ENCODE measurements at places on chromosomes 1 and 21.

GRCh38 chr21:25664491-25664931 is 25.5 kb downstream of the JAM2 start:
- no peak for DNase-seq
- H3K36me3 ChIP-seq, result no peaks in the 10 kb centered on the region
- no peak overlapping the region for H3K4me3 ChIP-seq
- H3K27me3 ChIP-seq, result peaks cover 6% of the 10 kb centered on the region

- no peaks in the 10 kb centered on the region for H3K36me3 ChIP-seq
- H3K4me3 ChIP-seq, result no peak overlapping the region
- no peaks in the 10 kb centered on the region for H3K4me1 ChIP-seq
- H3K27me3 ChIP-seq, result peaks cover 6% of the 10 kb centered on the region
Measured at GRCh38 chr1:55321942-55322341, 106.8 kb upstream of the USP24 start.

DNA sequence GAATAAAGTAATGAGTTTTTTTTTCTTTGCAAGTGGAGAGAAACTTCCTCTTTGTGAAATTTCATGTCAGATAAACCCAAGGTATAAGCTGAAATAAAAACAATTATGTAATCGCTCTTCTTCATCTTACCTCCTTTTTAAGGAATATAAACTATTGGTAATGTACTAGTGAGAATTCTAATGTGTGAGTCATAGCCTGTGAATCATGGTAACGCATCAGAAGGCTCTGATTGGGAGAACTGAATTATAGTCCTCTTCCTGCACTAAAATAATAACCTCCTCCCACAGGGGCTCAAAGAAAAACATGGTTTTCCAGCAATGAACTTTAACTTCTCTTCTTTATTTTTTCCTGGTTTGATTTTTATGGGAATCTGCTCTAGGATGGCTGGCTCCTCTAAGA is 57.1 kb upstream of the COX20 start:
- H3K27ac ChIP-seq, result no peak overlapping the region
- H3K4me1 ChIP-seq, result no peaks in the 10 kb centered on the region
- no peak overlapping the region for H3K4me3 ChIP-seq
- no peak for DNase-seq

GRCh38 chr1:5662086-5662743 is 330.0 kb downstream of the NPHP4 start:
- peaks cover 3% of the 10 kb centered on the region for H3K4me1 ChIP-seq
- no peak overlapping the region for H3K4me3 ChIP-seq
- H3K27ac ChIP-seq, result no peak overlapping the region
- no peak for DNase-seq

DNA sequence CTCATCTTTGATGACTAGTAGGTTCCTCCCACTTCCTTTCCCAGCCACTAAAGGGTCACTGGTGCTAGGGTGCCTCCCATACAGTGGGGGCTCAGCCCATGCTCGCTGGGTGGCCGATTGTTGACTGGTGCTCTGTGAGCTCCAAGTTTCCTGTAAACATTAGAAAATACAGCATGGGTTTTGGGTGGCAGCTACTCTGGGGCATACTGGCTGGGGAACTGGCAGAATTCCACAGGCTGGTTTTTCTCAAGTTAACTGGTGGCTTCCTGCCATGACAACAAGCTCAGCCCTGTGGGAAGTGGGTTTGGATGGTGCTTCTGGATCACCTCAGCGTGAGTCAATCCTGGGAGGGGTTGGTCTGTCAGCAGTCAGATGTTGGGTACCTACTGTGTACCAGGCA is 28.7 kb upstream of the CRNN start:
- H3K4me3 ChIP-seq, result no peak overlapping the region
- no peaks in the 10 kb centered on the region for H3K4me1 ChIP-seq
- DNase-seq, result peak; percentile 9
- H3K36me3 ChIP-seq, result no peaks in the 10 kb centered on the region
- peaks cover 13% of the 10 kb centered on the region for H3K27me3 ChIP-seq
- no peak overlapping the region for H3K27ac ChIP-seq

DNA sequence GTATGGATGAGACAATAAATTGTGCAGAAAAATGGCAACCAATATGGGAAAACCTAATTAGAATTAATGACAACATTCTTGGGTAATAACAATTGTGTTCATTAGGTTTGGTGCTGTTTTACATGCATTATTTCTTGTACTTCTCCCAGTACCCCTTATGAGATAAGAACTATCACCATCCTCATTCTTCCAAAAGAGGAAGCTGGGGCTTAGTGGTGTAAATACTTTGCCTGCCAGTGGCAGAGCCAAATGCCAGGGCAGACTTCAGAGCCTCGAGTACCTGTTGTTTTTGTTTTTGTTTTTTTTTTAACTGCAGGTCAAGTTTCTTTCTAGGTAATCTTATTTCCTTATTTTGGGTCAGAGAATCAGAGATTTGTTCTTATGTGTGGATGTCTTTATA is 206.4 kb downstream of the RHOU start:
- no peak for DNase-seq

DNA sequence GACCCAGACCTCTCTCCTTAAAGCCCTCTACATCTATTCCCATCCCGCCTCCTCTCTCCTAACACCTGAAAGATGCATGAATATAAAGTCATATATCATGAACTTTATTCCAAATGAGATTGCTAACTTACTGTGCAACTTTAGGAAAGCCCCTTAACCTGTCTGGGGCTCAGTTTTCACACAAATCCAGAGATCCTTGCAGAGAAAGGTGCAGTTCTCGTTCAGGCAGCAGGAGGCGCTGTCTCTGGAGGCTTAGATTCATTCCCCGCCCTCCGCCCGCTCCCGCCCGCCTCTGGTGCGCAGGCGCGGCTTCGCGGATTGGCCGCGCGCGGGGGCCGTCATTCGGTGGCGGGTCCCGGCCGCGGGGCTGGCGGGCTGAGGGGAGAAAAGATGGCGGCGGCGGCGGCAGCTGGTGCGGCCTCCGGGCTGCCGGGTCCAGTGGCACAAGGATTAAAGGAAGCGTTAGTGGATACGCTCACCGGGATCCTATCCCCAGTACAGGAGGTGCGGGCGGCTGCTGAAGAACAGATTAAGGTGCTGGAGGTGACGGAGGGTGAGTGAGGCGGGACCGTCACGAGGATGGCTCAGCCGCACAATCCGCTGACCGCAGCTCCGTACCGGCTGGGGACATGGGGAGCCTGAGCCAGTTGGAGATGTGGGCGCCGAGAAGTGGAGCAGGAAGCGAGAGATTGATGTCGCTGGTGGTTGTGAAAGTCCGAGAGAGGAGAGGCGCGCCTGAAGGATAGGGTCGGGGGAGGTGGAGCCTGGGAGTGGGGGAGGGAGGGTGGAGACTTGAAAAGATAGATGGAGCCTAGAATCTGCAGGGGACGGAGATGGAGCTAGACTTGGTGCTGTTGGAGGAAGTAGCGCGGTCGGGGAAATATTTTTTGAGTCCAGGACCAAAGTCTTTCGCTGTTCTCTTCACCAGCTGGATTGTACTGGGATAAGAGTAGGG is at the start of gene IPO9:
TSS of gene IPO9 (plus strand) at position 338 of the 955 bp plus-strand sequence. CDS start at position 391, 53 bp downstream.
- H3K4me1 ChIP-seq, result peaks cover 38% of the 10 kb centered on the region
- peak; percentile 96 for DNase-seq
- peaks cover 17% of the 10 kb centered on the region for H3K36me3 ChIP-seq
- H3K4me3 ChIP-seq, result peak within 1 kb of the TSS; percentile 89

GRCh38 chr21:33299181-33299752 is 25.5 kb upstream of the IFNAR1 start:
- H3K27me3 ChIP-seq, result no peaks in the 10 kb centered on the region
- H3K4me3 ChIP-seq, result no peak overlapping the region
- peaks cover 26% of the 10 kb centered on the region for H3K36me3 ChIP-seq
- peak; percentile 59 for DNase-seq
- peak overlapping the region; percentile 76 for H3K27ac ChIP-seq

DNA sequence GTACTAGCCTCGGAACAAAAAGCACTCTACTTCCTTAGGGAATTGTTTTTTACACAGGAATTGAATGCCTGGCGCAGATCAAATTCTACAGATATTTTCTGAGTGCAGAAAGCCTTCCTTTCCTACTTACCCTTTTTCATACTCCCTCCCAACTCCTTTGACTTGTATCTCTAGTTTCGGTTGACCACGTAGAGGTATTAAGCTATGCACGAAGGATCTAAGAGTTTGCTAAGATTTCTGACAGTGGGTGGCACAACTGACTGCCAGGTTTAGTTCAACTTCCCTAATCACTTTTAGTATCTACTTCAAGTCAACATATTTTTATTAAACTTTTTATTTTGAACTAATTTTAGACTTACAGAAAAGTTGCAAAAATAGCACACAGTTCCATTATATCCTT is 5.0 kb downstream of the TOR1AIP2 start:
- no peak overlapping the region for H3K27ac ChIP-seq
- peaks cover 33% of the 10 kb centered on the region for H3K36me3 ChIP-seq
- H3K27me3 ChIP-seq, result no peaks in the 10 kb centered on the region
- H3K4me3 ChIP-seq, result no peak overlapping the region
- no peak for DNase-seq

DNA sequence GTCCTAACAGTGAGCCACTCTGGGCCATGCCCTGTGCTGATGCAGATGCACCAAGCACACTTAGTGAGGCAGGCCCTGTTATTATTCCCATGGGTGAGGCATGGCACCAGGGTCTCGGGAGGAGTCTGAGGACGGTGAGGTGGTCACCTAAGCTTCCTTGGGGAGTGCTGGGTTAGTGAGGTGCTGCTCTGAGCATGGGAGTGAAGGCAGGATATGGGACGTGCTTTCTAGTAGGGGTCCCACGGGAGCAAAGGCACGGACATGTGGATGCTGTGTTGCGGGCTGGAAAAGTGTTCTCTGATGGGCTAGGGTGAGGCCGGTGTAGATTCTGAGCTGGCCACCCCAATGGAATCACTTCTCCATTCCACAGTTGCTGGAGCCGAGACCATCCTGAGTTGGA is 77.5 kb upstream of the CSF3R start:
- peaks cover 3% of the 10 kb centered on the region for H3K27me3 ChIP-seq
- H3K36me3 ChIP-seq, result no peaks in the 10 kb centered on the region
- no peak overlapping the region for H3K4me3 ChIP-seq
- DNase-seq, result no peak

DNA sequence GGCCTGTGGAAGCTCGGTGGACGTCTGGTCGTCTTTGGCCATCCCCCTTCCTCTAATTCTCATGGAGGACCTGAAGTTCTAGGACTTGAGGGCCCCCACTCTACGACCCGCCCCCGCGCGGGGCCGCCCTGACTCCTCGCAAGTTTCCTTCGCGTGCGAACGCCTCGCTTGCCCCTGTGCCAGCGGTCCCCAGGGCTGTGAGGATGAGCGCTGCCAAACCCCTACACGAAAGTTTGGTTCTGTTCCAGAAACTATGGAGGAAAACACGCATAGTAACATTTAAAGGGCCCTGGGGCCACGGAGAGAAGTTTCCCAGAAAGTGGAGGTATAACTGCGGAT is 304 bp upstream of the GNG12 start:
- no peak for DNase-seq
- H3K27me3 ChIP-seq, result peaks cover 61% of the 10 kb centered on the region
- no peak overlapping the region for H3K27ac ChIP-seq
- peaks cover 26% of the 10 kb centered on the region for H3K4me1 ChIP-seq

DNA sequence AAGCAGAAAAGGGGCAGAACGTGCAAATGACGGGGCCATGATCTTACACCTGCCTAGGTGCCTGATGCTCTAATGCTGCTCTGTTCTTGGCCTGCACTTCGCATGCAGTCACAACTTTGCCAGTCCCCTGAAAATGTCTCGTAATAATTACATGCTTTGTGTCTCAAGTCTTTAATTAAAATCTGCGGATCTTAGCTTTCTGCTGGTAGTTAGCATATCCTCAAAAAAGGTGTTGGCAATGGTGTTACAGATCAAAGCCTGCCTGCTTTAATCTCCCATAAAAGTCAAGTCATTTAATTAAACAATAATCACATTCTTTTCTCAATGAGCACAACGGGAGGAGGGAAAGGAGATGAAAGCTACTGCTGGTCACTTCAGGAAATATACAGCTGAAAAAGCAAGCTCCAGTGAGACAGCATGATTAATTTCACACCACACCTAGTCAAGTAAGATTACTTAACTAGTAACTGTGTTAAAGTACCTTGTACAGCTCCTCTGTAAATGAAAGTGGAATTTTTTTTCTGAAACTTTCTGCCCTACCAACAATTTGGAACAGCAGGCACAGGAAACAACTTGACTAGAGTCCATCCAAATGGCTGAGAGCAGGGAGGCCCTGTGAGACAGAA is 45.8 kb downstream of the STX6 start:
- no peaks in the 10 kb centered on the region for H3K27me3 ChIP-seq
- peaks cover 22% of the 10 kb centered on the region for H3K4me1 ChIP-seq
- H3K27ac ChIP-seq, result no peak overlapping the region
- peaks cover 56% of the 10 kb centered on the region for H3K36me3 ChIP-seq

- H3K27me3 ChIP-seq, result peaks cover 3% of the 10 kb centered on the region
- no peak overlapping the region for H3K4me3 ChIP-seq
- no peak overlapping the region for H3K27ac ChIP-seq
- DNase-seq, result no peak
- no peaks in the 10 kb centered on the region for H3K36me3 ChIP-seq
Measured at GRCh38 chr1:181777812-181778211, 283.7 kb downstream of the ZNF648 start.

- H3K27ac ChIP-seq, result no peak overlapping the region
- no peak for DNase-seq
- H3K27me3 ChIP-seq, result no peaks in the 10 kb centered on the region
- no peaks in the 10 kb centered on the region for H3K36me3 ChIP-seq
- no peaks in the 10 kb centered on the region for H3K4me1 ChIP-seq
- no peak overlapping the region for H3K4me3 ChIP-seq
Measured at GRCh38 chr1:105485207-105485606, 1571.3 kb upstream of the PRMT6 start.

GRCh38 chr21:45768011-45768739 is 124.7 kb downstream of the PCBP3 start:
- no peaks in the 10 kb centered on the region for H3K27me3 ChIP-seq
- peaks cover 31% of the 10 kb centered on the region for H3K4me1 ChIP-seq
- H3K36me3 ChIP-seq, result no peaks in the 10 kb centered on the region
- no peak overlapping the region for H3K4me3 ChIP-seq
- no peak for DNase-seq

DNA sequence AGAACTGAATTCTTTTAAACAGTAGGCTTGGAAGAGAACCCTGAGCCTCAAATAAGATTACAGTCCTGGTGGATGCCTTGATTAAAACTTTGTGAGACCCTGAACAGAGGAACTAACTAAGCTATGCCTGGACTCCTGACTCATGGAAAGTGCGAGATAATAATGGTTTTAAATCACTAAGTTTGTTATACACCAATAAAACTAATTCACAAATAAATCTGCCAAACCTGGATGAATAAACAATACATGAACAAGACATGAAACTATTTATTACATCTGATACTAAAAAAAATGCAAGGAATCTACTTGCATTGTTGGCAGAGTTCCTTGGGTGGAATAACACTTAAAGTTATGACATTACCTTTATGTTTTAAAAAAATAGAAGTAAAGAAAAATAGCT is 118.4 kb downstream of the PIGK start:
- H3K27me3 ChIP-seq, result no peaks in the 10 kb centered on the region
- no peak overlapping the region for H3K4me3 ChIP-seq
- no peak overlapping the region for H3K27ac ChIP-seq
- H3K36me3 ChIP-seq, result no peaks in the 10 kb centered on the region
- DNase-seq, result no peak
- no peaks in the 10 kb centered on the region for H3K4me1 ChIP-seq
